ENCODE measurements at places on chromosomes 4 and X. TPM values are rescaled to one million over a fixed set of nuclear protein-coding genes. Genes with fewer than 3 reads are reported as not detected.

- no peak for DNase-seq
- no peak overlapping the region for H3K27ac ChIP-seq
- no peaks in the 10 kb centered on the region for H3K36me3 ChIP-seq
- H3K4me3 ChIP-seq, result no peak overlapping the region
- no peaks in the 10 kb centered on the region for H3K27me3 ChIP-seq
Measured at GRCh38 chr4:107792711-107793110, 32.0 kb upstream of the SGMS2 start.

- peaks cover 33% of the 10 kb centered on the region for H3K4me1 ChIP-seq
- H3K27me3 ChIP-seq, result peaks cover 62% of the 10 kb centered on the region
- H3K27ac ChIP-seq, result no peak overlapping the region
- DNase-seq, result no peak
Measured at GRCh38 chr4:53545942-53546581, 45.2 kb downstream of the LNX1 start.

DNA sequence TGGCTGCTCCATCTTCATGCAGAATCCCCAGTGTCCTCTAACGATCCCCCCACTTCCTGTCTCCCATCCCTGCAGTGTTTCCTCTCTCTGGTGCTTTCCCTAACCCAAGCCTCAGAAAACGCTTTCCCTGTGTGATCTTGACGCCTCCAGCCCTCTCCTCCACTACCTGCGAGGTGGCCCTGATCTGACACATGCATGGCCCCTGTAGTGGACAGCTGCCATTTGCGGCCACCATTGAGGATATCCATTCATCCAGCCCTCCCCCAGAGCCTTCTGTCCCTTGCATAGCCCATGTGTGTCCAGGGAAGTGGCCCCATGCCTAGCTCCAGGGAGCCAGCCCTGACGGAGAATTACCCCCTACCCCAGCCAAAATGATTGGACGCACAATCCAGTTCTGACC, 3.1 kb downstream of the UBL4A start:
- H3K36me3 ChIP-seq, result no peaks in the 10 kb centered on the region
- H3K27me3 ChIP-seq, result no peaks in the 10 kb centered on the region
- no peak for DNase-seq
- no peak overlapping the region for H3K4me3 ChIP-seq
- H3K4me1 ChIP-seq, result no peaks in the 10 kb centered on the region
- H3K27ac ChIP-seq, result no peak overlapping the region

GRCh38 chrX:54786967-54787366, 11.1 kb downstream of the ITIH6 start:
- no peak for DNase-seq
- H3K27me3 ChIP-seq, result no peaks in the 10 kb centered on the region
- no peaks in the 10 kb centered on the region for H3K4me1 ChIP-seq
- no peak overlapping the region for H3K4me3 ChIP-seq

DNA sequence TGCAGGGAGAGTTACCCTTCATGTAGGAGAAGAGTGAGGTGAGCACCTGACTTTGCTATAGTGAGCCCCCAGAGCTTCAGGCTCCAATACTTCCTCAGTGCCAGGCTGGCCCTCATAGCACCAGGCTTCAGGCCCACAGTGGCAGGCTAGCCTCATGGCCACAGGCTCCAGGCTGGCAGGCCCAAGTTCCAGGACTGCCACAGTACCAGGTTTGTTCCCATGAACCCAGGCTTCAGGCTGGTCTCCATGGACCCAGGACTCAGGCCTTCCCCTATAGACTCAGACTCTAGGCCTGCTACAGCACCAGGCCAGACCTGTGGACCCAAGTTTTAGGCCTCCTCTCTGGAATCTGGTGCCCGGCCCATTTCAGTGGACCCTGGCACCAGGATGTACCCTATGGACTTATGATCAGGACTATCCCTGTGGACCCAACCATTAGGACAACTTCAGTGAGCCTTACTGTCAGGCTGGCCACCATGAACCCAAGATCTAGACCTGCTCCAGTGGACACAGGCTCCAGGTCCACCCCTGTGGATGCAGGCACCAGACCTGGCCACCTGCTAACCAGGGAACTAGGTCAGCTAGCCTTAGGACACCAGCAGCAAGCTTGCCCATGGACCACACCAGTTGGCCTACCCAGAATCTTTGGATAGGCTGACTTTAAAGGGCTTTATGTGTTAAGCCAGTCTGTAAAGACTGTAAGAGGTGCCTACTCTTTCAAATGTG, 658.2 kb downstream of the KLHL13 start:
- no peaks in the 10 kb centered on the region for H3K4me1 ChIP-seq
- no peak for DNase-seq
- H3K27me3 ChIP-seq, result no peaks in the 10 kb centered on the region

DNA sequence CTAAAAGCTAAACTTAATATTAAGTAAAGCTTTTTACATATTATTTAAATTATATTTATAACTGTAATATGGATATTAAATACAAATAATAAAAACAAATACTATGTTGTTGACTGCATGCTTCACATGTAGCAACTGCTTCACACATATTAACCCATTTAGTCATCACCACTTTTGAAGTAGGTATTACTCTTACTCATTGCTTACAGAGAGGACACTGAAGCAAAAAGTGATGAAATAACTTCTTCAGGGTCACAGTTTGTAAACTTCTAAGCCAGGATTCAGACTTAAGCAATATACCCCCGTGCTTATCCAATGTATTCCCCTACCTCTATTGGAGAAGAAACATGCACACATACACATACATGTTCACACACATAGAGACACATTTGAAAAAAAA, 166.6 kb downstream of the DKK2 start:
- no peak overlapping the region for H3K27ac ChIP-seq
- no peak overlapping the region for H3K4me3 ChIP-seq
- no peaks in the 10 kb centered on the region for H3K27me3 ChIP-seq
- DNase-seq, result no peak
- H3K36me3 ChIP-seq, result no peaks in the 10 kb centered on the region

DNA sequence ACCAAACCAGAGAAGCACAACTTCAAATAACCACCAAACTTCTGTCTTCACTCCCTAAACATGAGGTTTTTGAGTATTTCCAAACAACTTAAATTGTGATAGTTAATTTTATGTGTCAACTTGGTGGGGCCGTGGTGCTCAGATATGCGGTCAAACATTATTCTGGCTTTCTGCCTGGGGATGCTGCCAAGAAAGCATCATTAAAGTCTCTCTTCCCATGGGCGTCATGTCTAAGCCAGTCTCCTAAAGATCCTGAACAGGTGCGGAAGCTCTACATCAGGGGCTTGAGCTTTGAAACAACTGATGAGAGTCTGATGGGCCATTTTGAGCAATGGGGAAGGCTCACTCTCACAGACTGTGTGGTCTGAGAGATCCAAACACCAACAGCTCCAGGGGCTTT, 24.1 kb upstream of the SOD3 start:
- DNase-seq, result no peak
- H3K4me3 ChIP-seq, result no peak overlapping the region
- H3K36me3 ChIP-seq, result no peaks in the 10 kb centered on the region
- H3K27me3 ChIP-seq, result no peaks in the 10 kb centered on the region
- no peak overlapping the region for H3K27ac ChIP-seq

GRCh38 chr4:130329036-130329435, 1233.1 kb downstream of the C4orf33 start:
- H3K27me3 ChIP-seq, result no peaks in the 10 kb centered on the region
- no peaks in the 10 kb centered on the region for H3K36me3 ChIP-seq
- no peak overlapping the region for H3K27ac ChIP-seq
- no peaks in the 10 kb centered on the region for H3K4me1 ChIP-seq
- H3K4me3 ChIP-seq, result no peak overlapping the region
- DNase-seq, result no peak

DNA sequence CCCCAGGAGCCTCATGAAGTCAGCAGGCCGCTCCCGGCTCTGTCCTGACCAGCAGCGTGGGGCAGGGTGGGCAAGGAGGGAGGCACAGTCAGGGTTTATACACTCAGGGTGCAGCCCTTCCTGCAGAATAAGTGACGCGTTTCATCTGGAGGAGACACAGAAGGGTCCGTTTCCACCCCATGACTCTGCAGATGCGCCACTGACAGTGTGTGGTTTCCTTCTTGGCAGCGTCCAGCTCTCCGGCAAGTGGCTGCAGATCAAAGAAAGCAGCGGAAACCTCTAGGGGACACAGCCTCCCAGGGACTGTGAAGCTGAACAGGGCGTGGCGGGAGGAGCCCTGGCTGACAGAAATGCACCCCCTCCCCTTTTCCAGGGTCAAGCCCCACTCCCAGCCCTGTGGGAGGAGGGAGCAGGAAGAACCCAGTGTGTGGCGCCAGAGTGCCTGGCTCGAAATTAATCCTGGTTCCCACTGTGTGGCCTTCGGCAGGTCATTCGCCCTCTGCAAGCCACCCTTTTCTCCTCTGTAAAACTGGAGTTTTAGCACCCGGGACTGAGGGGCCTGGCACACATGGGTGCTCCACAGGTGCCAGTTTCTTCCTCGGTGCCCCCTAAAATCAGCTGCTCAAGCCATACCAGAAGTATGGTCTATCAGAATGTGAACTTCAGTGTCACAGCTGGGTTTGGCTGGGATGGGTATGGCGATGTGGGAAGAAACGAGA, 17.3 kb upstream of the TBC1D14 start:
- H3K27me3 ChIP-seq, result no peaks in the 10 kb centered on the region
- peak overlapping the region; percentile 47 for H3K27ac ChIP-seq
- H3K4me1 ChIP-seq, result peaks cover 22% of the 10 kb centered on the region
- no peak overlapping the region for H3K4me3 ChIP-seq
- DNase-seq, result no peak

DNA sequence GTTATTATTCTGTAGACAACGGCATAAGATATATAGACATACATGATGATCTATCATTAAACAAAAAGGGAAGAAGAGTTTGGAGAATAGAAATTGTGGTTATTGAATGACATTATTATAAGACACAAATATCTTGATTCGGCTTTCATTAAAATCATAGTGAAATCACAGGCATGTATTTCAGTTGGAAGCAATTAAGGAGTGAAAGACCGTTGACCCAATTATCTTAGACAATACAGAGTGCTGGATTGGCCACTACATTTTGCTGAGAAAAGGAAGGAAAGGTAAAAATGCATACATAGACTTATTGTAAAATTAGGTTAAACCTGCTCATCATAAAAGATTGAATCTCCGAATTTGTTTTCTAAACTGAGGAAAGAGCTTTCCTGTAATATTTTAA, 209.8 kb downstream of the KCNIP4 start:
- H3K4me1 ChIP-seq, result peaks cover 4% of the 10 kb centered on the region
- no peak overlapping the region for H3K4me3 ChIP-seq
- DNase-seq, result no peak
- peaks cover 16% of the 10 kb centered on the region for H3K27me3 ChIP-seq
- H3K36me3 ChIP-seq, result no peaks in the 10 kb centered on the region
- H3K27ac ChIP-seq, result no peak overlapping the region

The JAKMIP1 gene
- 0.89 TPM for total RNA-seq

The GJB1 gene
- total RNA-seq, result 3.9 TPM

The EMCN gene
- 0.51 TPM for total RNA-seq

The DCX gene
- 21.4 TPM for total RNA-seq

The MAP7D2 gene
- 2.8 TPM for total RNA-seq
